Ovary (tissue), 10 donors: ENCODE measurements at places on chromosomes 16 and 17. TPM values are rescaled to one million over a fixed set of nuclear protein-coding genes. Genes with fewer than 3 reads are reported as not detected.

The KCTD2 gene
- polyA plus RNA-seq: 35.8 TPM

The TBX21 gene
- polyA plus RNA-seq: 0.12 TPM

The C17orf107 gene
- 1.1 TPM for polyA plus RNA-seq

The CCDC200 gene
- polyA plus RNA-seq: 0.12 TPM

The TNFSF13 gene
- 33.1 TPM for polyA plus RNA-seq

The GDPD3 gene
- 3.7 TPM for polyA plus RNA-seq

The ZNF205 gene
- 22.1 TPM for polyA plus RNA-seq

The NLRC3 gene
- 0.77 TPM for polyA plus RNA-seq

The RANBP10 gene
- polyA plus RNA-seq: 13.0 TPM

The PCTP gene
- 18.8 TPM for polyA plus RNA-seq
